ENCODE measurements at places on chromosomes 1 and 21.
A peak's percentile ranks its signal among the peaks of the same experiment; 100 is the strongest.

GRCh38 chr1:99236756-99237155 lies 27.5 kb upstream of the PLPPR4 start:
- no peak for DNase-seq

GRCh38 chr1:8135250-8135649 lies 109.1 kb upstream of the ERRFI1 start:
- no peak for DNase-seq

DNA sequence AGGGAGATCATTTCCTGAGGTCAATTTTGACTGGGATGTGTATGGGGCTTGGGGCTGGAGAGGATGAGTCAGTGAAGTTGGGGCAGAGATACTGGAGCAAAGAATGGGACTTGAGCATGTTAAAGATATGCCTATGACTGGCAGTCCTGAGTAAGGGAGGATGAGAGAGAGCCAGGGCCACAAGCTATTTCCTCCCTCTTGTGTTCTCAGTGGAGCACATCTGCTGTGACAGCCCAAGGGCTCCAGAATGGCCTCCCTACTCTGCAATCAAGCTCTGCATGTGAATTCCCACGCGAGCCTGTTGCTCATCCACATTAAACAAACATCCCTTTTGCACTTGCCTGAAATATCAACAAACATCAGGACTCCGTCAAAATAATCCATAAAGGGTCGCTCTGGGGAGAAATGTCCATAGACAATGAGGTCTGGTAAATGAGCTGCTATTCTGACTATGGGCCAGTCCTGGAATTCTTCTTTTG lies 9.2 kb downstream of the ADCY10 start:
- no peak for DNase-seq

GRCh38 chr1:41476807-41477361 lies 7.6 kb downstream of the EDN2 start:
- DNase-seq, result no peak

DNA sequence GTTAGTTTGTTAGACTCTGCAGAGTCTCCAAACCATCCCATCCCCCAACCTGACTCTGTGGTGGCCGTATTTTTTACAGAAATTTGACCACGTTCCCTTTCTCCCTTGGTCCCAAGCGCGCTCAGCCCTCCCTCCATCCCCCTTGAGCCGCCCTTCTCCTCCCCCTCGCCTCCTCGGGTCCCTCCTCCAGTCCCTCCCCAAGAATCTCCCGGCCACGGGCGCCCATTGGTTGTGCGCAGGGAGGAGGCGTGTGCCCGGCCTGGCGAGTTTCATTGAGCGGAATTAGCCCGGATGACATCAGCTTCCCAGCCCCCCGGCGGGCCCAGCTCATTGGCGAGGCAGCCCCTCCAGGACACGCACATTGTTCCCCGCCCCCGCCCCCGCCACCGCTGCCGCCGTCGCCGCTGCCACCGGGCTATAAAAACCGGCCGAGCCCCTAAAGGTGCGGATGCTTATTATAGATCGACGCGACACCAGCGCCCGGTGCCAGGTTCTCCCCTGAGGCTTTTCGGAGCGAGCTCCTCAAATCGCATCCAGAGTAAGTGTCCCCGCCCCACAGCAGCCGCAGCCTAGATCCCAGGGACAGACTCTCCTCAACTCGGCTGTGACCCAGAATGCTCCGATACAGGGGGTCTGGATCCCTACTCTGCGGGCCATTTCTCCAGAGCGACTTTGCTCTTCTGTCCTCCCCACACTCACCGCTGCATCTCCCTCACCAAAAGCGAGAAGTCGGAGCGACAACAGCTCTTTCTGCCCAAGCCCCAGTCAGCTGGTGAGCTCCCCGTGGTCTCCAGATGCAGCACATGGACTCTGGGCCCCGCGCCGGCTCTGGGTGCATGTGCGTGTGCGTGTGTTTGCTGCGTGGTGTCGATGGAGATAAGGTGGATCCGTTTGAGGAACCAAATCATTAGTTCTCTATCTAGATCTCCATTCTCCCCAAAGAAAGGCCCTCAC lies at the start of gene OLIG2:
OLIG2 (plus strand) TSS at position 447 of the 954 bp plus-strand sequence. CDS start 928 bp downstream, outside the sequence.
- no peak for DNase-seq

GRCh38 chr1:230609208-230609607 lies 33.1 kb upstream of the COG2 start:
- DNase-seq, result no peak

- DNase-seq, result no peak
Measured at GRCh38 chr1:117433943-117434342, 66.7 kb downstream of the MAN1A2 start.

GRCh38 chr1:27940870-27941560 lies 6.2 kb downstream of the SMPDL3B start:
- no peak for DNase-seq

GRCh38 chr1:153921080-153921802 lies 1.5 kb downstream of the GATAD2B start:
- DNase-seq, result no peak

GRCh38 chr1:166808952-166809351 lies 30.3 kb upstream of the POGK start:
- no peak for DNase-seq

DNA sequence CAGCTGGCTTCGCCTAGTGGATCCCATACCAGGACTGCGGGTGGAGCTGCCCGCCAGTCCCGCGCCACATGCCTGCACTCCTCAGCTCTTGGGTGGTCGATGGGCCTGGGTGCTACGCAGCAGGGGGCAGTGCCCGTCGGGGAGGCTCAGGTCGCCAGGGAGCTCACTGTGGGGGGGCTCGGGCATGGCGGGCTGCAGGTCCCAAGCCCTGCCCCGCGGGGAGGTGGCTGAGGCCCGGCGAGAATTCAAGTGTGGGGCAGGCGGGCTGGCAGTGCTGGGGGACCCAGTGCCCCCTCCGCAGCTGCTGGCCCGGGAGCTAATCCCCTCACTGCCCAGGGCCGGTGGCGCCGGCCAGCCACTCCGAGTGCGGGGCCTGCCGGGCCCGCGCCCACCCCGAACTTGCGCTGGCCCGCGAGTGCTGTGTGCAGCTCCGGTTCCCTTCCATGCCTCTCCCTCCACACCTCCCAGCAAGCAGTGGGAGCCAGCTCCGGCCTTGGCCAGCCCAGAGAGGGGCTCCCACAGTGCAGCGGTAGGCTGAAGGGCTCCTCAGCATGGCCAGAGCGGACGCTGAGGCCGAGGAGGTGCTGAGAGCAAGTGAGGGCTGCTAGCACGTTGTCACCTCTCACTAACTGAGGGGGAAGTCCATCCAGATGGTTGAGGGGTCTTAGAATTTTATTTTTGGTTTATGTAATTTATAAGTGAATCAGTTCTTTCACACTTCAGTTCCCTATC lies 85.2 kb upstream of the HMCN1 start:
- no peak for DNase-seq

DNA sequence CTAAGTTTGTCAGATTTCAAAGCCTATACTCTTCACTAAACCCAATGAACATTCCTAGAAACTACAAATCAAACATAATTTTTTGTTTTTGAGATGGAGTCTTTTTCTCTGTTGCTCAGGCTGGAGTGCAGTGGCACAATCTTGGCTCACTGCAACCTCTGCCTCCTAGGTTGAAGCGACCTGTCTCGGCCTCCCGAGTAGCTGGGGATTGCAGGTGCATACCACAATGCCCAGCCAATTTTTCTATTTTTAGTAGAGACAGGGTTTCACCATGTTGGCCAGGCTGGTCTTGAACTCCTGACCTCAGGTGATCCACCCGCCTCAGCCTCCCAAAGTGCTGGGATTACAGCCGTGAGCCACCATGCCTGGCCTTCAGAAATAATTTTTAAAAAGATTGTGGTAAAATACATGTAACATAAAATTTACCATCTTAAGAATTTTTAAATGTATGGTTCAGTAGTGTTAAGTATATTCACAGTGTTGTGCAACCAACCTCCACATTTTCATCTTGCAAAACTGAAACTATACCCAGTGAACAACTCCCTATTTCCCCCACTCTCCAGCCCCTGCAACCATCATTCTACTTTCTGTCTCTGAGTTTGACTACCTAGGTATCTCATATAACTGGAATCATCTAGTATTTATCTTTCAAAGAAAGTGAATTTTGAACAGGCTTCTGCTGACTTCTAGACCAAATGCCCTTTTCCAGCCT lies 2.7 kb upstream of the CFAP141 start:
- no peak for DNase-seq

DNA sequence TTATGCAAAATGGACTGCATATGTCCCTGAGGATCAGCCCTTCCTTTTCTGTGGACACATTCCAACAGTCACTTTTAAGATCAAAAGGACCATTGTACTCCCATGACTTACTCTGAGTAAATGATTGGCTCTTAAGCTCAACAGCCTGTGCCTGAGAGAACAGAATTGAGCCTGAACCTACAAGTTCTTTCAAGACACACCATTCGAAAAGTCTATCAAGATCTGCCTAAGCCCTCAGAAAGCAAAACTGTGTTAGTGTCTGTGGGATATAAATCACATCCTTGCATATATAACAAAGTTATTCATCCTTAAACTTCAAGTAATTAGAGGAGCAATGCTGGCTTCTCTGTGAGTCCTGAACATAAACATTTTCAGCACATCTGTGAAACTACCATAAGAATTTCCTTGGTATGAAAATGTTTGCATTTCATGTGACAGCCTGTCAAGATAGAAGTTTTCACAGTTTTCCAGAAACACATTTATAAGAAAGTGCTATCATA lies 41.6 kb downstream of the PCNX2 start:
- peak; percentile 45 for DNase-seq

DNA sequence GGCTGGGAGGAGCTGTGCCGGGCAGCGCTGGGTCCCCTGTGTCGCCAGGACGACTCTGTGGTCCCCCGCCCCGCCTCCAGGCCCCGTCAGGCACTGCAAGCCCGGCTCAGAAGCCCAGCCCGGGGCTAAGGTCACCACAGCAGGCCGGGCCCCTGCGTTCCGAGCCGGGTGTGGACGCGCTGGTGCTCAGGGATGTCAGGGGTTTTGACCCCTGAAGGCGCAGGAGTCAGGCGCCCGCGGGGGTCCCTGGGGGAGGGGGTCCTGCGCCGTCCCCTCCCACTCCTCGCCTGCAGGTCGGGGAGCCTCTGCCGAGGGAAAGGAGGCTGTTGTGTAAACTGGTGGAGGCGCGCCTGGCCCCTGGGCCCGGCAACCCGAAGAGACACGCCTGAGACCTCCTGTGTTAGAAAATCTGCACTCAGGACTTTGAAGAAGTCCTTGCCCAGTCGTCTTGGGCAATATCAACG lies 23.7 kb upstream of the TMEM54 start:
- DNase-seq, result no peak

DNA sequence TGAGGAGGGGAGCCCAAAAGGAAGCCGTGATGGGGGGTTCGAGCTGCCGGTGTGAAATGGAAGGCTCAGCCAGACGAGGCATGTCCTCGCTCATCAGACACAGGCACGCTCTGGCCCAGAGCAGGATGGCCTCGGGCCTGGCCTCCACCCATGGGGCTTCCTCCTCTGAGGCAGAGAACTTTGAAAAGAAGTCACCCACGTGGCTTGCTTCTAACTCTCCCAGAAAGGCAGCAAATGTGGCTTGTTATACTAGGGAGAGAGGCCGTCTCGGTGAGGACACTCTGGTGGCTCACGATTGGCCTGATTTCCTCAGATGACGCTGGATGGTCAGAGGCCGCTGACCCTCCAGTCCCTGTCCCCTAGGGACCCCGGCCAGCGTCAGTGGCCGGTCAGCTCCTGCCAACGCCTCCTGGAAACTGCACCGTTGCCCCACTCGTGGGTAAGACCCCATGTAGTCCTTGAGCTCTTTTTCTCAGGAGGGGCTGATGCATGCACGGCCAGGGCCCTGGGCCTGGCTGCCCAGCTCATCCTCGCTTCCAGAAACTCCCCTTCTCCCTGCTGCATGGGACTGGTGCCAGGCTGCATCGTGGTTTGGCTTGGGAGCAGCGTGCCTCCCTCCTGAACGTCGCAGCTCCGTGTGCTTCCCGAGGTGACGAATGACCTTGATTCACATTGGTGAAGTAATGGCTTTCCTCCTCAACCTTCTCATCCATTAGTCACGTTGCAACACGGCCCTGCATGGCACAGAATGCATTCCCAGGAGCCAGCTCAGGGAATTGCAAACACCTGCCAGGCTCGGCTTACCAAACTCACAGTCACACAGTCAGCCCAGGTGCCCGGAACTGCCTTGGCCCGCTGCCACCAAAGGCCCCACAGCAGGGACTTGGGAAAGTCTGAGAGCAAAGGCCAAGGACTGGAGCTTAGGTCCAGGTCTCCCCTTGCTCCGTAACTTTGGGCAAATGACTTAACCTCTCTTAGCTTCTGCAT lies 58.8 kb downstream of the TOMM20 start:
- no peak for DNase-seq

DNA sequence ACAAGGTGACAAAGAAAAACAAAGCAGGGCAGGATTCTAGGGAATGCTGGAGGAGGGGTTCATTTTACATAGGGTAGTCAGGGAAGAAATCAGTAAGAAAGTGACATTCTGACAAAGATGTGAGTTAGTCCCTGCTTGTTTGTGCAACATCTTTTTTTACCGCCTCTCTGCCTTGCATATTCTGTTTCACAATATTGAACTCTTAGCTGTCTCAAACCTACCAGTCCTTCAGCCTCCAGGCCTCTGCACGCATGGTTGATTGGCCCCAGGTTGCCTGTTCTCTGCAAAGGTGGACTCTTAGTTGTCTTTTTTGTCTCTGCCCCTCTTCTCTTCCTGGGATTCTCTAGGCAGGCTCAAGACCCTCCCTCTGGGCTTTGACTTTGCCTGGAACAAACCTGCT lies 152.2 kb upstream of the RUNX1 start:
- no peak for DNase-seq

DNA sequence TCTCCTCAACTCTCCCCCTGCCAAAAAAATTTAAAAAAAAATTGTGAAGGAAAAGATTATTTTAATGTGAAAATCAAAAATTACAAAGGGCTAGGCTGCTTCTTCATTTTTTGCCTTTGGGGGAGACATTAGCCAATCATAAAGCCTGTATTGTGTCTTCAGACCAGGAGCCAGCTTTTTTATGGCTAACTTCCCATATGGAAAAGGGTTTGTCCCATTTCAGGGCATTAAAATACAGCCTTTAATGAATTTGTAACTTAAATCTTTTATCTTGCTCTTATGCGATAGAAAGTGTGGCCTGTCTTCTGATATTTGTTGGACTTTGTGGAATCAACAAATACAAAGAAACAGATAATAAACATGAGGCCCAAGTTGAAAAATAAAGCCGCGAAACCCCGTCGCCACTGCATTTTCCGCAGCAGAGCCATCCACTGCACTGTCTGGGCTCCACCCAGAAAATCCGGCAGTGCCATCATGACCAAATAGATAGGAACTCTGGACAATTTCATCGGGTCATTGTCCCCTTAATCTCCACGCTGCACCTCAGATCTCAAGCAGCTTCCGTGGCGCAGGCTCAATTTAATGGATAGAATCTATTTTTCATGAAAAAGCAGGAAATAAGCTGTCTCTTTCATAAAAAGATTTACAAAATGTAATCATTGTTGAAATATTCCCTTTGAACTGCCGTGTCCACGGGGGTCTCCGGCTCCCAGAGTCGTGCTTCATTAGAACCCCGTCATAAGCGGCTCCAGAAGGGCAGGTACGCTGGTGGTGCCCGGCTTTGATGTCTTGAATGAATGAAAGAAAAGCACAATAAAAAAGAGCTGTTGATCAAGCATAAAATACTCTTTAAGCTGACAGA lies 277.6 kb downstream of the TM2D1 start:
- DNase-seq, result no peak

GRCh38 chr1:62962901-62963776 lies 179.2 kb downstream of the ATG4C start:
- peak; percentile 44 for DNase-seq
